ENCODE measurements at places on chromosomes 2 and 18. TPM values are rescaled to one million over a fixed set of nuclear protein-coding genes. Genes with fewer than 3 reads are reported as not detected.

DNA sequence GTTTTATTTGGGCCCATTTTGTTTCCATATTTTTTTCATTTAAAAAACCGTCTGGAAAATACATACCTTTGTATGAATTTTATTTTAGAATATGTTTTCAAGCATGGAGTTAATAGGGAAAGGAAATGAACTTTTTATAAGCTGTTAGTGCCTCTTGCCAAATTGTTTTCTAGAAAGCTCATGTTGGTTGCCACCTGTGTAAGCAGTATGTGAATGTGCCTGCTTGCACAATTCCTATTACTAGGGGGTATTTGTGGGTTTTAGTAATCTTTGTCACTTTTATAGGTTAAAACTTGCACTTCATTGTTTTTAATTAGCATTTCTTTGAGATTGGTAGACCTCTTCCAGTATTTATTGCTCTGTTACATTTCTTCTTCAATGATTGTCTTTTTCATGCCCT lies 107.3 kb downstream of the TANC1 start:
- peak; percentile 40 for DNase-seq

DNA sequence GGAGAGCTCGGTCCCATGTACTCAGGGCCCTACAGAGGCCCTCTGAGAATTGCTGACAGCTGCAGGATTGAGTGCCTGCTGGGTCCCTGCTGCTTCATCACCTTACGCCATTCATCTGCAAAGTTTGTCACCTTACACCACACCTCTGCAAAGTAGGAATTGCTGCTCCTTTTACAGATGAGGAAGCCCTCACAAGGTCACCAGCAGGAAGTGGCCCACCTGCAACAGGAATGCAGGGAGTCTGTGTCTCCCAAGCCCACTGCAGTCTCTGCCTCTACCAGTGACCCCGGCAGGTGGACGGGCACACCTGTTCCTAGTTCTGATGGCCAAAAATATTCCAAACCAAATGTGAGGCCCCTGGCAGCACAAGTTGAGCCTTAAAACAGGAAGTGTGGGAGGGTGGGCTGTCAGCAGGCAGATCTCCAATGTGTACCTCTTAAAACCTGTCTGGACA lies 441.4 kb downstream of the NBAS start:
- DNase-seq = no peak

GRCh38 chr2:237471438-237472186 lies 15.4 kb upstream of the MLPH start:
- DNase-seq = peak; percentile 71

DNA sequence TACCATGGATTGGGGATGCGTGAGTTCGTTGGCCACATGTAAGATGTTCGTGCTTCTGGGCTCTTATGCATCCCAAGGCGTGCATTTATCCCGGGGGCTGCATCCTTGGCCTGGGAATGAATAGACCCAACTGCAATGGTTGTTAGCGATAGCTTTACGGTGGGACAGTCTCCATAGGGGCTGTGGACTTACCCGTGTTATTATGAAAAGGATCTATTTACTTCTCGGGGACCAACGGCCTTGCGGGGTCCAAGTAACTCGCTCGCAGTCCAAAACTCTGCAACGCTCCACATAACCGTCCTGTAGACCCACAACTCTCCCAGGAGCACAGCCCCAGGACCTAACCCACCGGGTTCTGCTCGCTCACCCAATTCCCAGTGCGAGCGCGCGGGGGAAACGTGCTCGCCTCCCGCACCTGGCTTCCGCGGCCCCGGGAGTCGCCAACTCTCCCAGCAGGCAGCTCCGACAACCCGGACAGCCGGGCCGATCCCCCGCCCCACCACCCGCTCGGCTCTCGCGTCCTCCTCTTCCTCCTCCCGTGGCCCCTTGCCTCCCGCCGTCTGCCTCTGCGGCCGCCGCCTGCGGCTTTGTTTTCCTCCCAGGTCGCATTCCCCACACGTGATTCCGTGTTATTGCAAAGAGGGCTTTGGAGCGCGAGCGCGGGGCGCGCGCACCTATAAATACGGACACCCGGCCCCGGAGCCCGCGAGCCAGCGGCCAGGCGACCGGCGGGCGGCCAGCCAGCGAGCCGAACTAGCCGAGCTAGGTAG lies at the start of gene CABLES1:
Gene CABLES1, plus strand, starts transcription at position 706 of the 770 bp plus-strand sequence. CDS start 278 bp downstream, outside the sequence.
- peak; percentile 82 for DNase-seq

DNA sequence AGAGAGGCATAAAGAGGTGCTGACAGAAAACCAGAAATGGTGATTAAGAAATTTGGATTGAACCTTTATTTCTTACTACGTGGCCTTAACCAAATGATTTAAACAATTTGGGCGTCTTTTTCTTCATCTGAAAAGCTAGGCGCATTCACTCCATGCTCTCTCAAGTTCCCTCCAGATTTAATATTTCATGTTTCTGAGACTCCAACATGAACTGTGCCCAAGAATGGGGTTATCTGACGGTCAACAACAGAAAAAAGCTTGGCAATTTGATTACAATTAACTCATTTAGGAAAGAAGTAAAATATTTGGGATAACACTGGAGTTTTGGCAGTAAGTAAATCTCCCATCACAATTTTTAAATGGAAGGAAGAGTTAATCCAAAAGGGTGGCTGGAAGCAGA lies 345.4 kb downstream of the ARHGAP15 start:
- no peak for DNase-seq

- peak; percentile 31 for DNase-seq
Observed at GRCh38 chr18:3264362-3264761, 2.4 kb downstream of the MYL12B start.

GRCh38 chr2:109542384-109542783 lies 71.4 kb downstream of the SEPTIN10 start:
- no peak for DNase-seq

The NAT8 gene
- total RNA-seq = not detected

The PKDCC gene
- 2.6 TPM for total RNA-seq

The STAT1 gene
- 120 TPM for total RNA-seq

Measured in dermis blood vessel endothelial cell (primary cell).